Nephron progenitor cell (in vitro differentiated cells): ENCODE measurements at places on chromosomes 11 and 22.

GRCh38 chr11:70493089-70493474 is 94.8 kb downstream of the CTTN start:
- H3K4me1 ChIP-seq: peaks cover 6% of the 10 kb centered on the region
- H3K27me3 ChIP-seq: peaks cover 2% of the 10 kb centered on the region

- no peaks in the 10 kb centered on the region for H3K36me3 ChIP-seq
- H3K4me1 ChIP-seq: peaks cover 26% of the 10 kb centered on the region
- no peak for DNase-seq
- H3K4me3 ChIP-seq: no peak overlapping the region
- H3K27me3 ChIP-seq: peaks cover 9% of the 10 kb centered on the region
These were observed 325.3 kb upstream of the LRRC4C start for GRCh38 chr11:41784513-41785335.

GRCh38 chr22:39317084-39317774 is 2.2 kb downstream of the RPL3 start:
- H3K27ac ChIP-seq: peak overlapping the region; percentile 100
- peak overlapping the region; percentile 100 for H3K4me3 ChIP-seq
- peaks cover 4% of the 10 kb centered on the region for H3K27me3 ChIP-seq
- peaks cover 66% of the 10 kb centered on the region for H3K36me3 ChIP-seq
- peaks cover 57% of the 10 kb centered on the region for H3K4me1 ChIP-seq
- no peak for DNase-seq

DNA sequence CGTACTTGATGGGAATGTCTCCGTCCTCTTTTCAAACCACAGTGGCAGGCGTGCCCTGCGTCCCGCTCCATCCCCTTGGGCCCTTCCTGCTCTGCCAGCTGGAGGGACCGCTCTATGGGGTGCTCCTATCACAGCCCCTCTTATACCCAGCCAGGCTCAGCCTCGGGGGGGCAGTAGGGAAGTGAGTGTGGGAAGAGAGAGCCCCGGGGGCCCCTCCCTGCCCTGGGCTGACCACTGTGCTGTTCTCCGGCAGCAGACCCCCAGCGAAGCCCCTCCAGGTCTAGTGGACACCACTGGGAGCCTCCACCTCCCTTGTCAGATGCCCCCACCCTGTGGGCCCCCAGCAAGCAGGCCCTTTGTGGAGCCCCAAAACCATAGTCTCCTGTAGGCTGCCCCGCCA is 572.5 kb downstream of the BRD1 start:
- no peaks in the 10 kb centered on the region for H3K4me1 ChIP-seq
- no peak overlapping the region for H3K27ac ChIP-seq
- H3K36me3 ChIP-seq: no peaks in the 10 kb centered on the region
- no peak for DNase-seq
- peaks cover 15% of the 10 kb centered on the region for H3K27me3 ChIP-seq
- H3K4me3 ChIP-seq: no peak overlapping the region

DNA sequence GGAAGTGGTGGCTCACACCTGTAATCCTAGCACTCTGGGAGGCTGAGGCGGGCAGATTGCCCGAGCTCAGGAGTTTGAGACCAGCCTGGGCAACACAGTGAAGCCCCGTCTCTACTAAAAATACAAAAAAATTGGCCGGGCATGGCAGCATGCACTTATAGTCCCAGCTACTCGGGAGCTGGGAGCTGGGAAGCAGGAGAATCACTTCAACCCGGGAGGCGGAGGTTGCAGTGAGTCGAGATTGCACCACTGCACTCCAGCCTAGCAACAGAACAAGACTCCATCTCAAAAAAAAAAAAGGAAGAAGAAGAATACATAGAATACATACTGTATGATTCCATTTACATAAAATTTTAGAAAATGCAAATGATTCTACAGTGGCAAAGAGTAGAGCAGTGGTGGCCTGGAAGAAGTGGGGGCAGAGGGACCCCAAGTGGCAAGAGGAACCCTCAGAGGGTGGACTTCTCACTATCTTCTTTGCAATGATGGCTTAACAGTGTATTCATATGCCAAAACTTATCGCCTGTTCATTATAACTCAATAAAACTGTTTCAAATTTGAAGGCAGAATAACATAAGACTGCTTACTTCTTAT is 22.0 kb downstream of the PACSIN2 start:
- peaks cover 49% of the 10 kb centered on the region for H3K4me1 ChIP-seq
- peaks cover 32% of the 10 kb centered on the region for H3K36me3 ChIP-seq
- no peak overlapping the region for H3K27ac ChIP-seq
- no peak for DNase-seq
